ENCODE measurements at places on chromosomes 16 and 17.
A peak's percentile ranks its signal among the peaks of the same experiment; 100 is the strongest.

GRCh38 chr17:61415374-61416210 lies 15.9 kb downstream of the TBX2 start:
- DNase-seq: no peak

GRCh38 chr16:53103811-53104210 lies 49.0 kb downstream of the CHD9 start:
- DNase-seq: no peak

DNA sequence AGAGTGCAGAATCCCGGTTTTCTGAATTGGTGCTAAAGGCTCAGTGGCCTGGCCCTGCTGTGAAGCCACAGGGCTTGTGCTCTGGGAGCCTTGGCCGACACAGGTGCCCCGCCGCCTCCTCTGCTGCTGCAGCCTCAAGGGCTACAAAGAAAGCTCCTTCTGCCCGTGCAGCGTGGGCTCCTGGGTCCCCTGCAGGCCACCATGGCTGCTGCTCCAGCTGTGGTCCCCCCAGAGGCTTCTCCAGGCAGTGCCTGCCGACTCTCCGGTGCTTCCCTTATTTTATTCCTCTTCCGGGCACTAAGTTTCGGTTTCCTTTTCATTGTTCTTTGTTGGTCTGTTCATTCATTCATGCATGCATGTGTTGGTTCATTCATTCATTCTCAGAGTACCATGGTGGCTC lies 53.1 kb downstream of the CMIP start:
- DNase-seq: no peak

DNA sequence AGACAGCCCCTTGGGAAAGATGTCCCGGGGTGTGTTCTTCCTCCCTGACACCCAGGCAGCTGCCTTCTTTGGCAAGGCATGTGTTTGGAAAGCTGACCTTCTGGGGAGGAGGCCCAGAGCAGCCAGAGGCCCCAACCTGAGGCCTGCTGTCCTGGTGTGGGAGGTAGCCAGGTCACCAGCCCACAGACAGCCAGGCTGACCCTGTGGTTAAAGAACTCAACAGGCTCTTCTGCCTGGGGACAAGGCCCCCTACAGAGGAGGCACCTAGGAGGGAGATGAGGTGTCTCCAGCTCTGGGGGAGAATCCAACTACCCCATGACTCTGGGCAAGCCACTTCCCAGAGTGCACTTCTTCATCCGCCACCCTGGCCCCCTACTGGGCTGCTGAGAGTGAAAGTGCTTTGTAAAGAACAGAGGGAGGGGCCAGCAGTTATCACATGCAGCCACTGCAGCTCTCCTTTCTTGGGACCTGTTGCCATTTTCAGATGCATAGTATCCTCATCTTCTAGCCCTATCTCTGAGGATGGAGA lies 13.1 kb upstream of the SREBF1 start:
- DNase-seq: peak; percentile 53

DNA sequence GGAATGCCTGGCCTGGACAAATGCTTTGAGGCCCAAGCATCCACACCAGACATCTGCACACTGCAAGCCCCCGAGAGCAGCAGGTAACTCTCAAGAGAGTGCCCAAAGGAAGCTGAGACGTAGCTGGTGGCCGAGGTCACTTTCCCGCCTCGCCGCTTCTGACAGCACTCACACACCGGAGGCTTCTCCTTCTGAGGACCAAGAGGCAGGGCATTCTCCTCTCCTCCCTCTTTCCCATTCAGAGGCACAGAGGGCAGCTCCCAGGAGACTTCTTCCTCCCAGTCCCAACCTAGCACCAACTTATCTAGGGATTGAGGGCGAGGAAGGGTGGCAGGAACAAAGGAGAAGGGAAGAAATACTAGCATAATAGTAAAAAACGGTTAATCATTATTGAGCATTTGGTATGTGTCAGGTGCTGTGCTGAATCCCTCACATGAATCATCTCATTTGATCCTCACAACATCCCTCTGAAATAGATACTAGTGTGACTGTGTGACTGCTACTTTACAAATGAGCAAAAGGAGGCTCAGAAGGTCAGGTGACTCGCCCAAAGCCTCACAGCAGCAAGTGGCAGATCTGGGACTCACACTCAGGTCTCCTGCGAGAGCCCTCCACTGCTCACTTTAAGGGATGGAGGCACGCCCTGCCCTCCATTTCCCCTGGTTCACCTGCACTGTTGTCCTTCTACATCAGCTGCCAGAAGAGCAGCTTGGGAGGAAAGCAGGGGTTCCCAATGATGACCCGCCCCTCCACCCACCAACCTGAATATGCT lies 41.8 kb downstream of the MYO18A start:
- DNase-seq: no peak

- no peak for DNase-seq
Observed at GRCh38 chr17:59829217-59830006, 63.3 kb downstream of the TUBD1 start.

DNA sequence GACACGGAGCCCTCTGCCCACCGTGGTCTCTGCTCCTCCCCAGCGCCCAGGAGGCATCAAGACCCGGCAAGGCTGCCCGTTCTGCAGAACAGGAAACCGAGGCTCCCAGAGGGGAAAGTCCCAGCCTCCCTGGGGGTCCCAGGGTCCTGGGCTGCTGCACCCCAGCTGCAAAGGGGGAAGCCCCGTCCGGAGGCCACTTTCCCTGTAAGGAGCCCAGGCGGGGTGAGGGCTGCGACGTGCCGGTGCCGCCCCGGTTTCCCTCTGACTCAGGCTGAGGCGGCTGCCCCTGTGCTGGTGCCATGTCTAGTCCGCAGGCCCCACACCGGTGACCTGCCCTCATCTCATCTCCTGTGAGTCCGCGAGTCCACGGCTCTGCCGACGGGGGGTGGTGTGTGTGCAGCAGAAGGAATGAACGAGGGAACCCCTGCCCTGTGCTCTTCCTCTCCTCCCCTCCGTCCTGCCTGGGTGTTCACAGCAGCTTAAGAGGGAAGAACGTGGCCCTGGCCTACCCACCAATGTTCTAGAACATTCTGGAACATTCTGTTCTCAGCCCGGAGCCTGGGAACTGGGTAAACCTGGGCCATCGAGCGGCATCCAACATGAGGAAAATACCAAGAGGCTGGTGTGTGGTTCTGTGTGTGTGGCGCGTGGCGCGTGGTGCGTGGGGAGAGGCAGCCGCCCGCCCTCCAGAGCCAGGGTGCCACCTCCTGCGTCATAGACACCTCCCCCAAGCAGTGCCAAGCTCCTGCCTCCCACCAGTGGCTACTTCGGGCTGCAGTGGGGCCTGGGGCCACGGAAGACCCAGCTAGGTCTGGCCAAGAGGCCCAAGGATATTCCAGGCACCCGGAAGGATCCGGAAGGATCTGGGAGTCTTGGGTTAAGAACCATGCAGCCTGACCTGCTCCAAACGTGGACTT lies 7.0 kb upstream of the CBFA2T3 start:
- no peak for DNase-seq

DNA sequence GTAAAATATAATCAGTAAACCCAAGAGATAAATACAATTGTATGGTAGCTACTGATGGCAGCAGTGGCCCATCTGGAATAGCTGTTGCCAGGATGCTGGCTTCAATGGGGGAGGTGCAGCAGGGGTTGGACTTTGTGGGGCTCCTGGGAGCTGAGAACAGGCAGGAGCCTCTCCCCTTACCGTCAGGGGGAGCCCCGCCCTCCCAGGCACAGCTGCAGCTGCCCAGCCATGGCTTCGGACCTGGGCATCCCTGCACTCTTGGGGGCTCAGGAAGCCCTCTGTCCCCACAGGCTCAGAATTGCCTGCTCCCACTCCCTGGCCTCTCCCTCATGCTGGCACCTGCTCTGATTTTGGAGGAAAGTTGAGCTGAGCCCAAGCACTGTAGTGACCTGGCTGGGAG lies 741.1 kb downstream of the CDH11 start:
- peak; percentile 61 for DNase-seq

GRCh38 chr17:70544317-70544716 lies 375.0 kb downstream of the KCNJ2 start:
- no peak for DNase-seq

DNA sequence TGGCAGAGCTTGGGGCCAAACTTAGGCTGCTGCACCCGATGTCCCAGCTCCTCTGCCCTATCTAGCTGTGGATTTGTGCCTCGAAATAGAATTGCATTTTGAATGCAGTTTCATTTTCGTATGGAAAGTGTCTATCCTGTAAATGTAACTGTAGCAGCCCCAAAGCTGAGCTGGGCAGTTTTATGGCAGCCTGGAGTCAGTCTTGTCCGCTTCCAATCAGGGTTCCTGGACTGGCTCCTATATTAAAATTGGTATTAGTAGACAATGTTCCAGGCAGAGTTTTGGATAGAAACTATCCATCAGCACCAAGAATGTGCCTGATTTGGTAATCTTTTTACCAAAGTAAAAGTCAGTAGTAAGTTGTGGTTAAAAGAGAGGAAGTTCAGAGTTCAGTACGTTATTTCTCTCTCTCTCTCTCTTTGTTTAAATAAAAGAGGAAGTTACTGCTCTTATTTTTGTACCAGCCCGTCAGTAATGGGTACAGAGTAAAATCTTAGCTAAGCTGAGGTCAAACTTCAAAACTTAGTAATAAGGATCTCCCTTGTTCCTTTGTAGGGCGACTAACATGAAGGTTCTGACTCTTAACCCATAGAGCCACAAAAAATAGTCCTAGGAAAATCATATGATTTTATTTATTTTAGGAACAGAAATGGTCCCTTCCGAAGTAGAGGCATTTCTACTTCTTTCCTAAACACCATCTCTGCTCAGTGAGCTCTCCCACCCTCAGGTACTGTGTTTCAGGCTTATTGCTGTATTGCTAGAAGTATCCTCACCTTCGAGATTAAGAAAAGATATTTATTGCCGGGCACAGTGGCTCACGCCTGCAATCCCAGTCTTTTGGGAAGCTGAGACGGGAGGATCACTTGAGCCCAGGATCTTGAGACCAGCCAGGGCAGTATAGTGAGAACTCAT lies 28.0 kb downstream of the PRKCB start:
- DNase-seq: no peak

DNA sequence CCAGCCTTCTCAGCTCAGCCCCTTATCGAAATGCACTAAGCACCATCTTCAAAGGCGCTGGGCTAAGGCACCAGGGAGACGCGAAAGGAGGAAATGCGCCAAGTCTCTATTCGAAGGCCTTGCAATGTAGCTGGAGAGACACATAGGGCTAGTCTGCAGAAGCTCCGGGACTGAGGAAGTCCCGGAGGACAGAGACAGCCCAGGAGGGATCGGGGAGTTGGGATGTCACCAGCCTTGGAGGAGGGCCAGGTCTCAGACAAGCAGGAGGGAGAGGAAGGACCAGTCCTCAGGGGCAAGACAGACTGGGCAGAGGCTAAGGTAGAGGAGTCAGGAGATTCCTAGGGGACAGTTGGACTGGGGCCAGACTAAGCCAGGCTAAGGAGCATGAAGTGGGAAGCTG lies 8.5 kb downstream of the C17orf100 start:
- DNase-seq: peak; percentile 24

DNA sequence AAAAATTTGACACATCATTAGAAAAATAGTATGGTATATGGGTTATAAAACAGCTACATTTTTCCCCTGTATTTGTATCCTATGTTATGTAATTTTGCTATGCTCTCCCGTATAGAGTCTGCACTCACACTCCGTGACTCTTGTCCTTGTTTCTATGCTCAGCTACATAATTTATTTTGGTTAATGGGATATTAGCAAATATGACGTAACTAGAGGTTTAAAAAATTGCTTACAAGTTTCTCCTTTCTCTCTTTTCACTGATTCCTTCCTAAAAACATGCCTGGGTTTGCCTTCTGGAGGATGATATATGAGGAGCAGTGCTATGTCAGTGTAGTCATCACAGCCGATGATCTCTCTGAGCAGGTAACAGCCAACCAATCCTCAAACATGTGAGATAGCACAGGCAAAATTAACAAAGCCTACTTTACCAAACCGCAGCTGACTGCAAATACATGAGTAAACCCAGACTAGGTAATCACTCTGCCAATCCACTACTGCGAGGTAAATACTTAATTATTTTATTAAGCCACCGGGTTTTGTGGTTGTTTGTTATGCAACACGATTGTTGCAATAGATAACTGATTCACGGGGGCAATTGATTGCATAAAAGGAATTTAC lies 126.9 kb downstream of the KIF2B start:
- DNase-seq: no peak

- no peak for DNase-seq
Observed at GRCh38 chr16:84218176-84218823, 21.5 kb downstream of the KCNG4 start.

GRCh38 chr17:69858460-69858859 lies 216.6 kb upstream of the KCNJ16 start:
- no peak for DNase-seq

DNA sequence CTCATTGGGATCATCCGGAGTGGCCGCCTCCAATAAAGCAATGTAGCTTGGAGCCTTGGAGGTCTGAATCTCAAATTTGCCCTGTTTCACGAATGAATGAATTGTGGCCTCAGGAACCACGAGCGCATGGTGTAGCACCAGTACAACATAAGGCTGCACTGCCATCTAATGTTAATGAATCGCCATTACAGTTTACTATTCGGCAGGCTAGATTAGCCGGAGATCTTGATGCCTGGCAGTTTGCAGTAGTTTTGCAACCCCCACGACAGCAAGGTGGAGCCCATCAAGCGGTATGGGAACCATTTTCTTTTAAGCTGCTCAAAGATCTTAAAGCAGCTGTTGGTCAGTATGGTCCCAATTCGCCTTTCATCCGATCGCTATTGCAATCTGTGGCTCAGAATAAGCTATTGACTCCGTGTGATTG lies 18.8 kb downstream of the ALOX15B start:
- peak; percentile 84 for DNase-seq

DNA sequence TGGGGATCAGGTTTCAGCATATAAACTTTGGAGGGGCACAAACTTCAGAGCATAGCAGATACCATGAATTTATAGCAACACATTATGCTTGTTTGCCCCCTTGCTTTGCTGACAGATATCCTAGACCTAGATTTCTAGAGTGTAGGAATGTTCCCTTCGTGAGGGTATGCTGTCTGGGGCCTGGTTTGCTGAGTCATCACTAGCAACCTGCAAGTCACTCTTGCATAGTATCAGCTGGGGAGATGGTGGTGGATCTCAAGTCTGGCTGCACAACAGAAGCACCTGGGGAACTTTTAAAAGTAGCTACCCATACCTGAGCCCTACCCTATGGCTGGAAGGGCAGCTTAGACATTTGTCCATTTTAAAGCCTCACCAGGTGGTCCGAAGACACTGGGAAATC lies 22.3 kb upstream of the HSBP1 start:
- DNase-seq: no peak

- peak; percentile 43 for DNase-seq
Observed at GRCh38 chr16:31475946-31476302, 4.0 kb downstream of the TGFB1I1 start.

Measured in H9 (cell line).